Right renal cortex interstitium (tissue), 3 donors: ENCODE measurements at places on chromosomes 6 and 20.

DNA sequence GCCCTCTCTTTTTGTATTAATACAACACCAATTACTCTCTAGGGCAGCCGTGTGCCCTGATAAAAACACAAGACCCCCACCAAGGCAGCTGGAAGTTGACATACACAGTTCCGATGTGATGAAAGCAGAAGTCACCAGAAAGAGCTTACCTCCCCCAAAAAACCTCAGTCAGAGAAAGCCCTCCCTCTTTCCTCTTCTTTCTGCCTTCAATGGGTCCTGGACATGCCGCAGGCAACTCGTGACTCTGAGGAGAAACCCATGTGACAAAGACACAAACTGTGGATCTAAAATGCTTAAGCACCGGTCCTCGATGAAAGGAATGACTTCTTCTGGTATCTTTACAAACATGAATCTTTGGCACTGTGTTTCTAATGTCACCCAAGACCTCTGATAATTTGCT is 117.7 kb upstream of the CCDC28A start:
- DNase-seq: no peak

DNA sequence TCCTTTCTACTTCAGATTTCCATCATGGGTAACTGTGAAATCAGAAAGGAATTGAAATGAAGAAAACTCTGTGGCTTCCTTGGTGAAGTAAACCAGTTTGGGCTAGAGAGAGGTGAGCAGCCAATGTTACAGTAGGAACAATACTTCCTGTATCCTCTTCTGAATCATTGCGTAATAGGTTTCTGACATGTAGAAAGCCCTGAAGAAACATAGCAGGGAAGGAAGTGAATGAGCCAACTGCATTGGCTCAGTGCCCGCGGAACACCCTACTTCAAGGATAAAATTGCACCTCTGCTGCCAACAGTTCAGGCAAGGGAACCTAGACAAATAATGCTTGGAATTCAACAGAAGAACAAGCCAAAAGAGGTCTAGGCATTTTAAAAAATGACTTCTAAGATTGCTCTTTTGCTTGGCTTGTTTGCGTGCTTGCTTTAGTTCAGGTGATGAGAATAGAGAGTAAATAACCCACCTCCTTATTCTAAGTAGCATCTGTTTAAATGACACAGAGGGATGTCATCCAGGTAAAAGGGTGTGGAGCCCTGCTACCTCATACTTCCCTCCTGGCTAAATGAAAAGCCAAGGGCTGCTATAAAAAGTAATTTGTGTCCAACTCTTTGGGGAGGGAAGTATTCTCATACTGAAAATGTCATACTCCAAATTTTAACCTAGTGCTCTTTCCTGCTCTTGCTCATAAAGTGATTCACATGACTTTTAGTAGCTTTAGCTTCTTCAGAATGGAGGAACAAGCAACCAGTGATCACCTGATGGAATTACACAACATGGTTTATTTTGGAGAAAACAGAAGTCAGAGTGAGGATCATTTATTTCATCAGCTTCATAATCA is 30.0 kb upstream of the AKIRIN2 start:
- no peak for DNase-seq

DNA sequence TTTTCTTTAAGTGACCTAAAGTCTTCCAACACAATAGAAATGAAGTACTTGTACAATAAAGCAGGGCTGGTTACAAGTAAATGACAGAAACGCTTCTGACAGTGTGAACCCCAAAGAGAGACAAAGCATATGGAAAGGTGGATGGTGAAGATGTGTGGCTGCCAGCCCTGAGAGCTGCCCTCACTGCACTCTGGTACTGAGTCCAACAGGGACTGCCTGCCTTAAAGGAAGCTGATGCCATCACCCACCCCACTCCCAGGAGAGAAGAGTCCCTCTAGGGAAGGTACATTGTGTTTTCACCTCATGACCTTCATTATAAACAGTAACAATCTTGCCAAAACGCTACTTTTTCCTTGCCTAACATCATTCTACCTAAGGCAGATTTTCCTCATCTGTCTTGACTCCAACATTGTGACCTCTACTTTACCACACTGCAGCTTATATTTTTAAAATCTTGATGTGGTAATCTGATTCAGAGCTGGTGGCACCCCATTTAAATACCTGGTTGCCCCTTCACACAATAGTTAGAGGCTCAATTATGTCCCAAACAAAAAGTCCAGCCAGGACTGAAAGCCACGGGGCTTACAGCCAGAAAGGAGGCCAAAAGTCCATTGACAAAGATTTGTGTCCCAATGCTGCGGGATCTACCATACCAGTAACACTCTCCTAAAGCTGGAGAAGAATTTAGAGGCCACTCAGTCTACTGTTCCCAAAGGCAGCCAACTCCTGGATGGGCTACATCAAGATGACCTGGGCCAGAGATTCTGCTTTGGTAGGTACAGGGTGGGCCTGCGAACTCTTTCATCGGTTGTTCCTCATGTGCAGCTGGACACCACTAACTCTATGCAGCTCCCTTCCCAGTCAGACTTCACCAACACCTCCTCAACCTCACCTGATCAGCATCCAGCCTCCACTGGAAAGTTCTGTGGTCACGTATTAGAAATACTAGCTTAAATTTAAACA is 4.4 kb downstream of the APMAP start:
- no peak for DNase-seq

- DNase-seq: no peak
Measured at GRCh38 chr6:159830501-159831372, 30.7 kb downstream of the PNLDC1 start.

- DNase-seq: no peak
Measured at GRCh38 chr6:22638320-22638719, 69.0 kb downstream of the HDGFL1 start.

- DNase-seq: no peak
Measured at GRCh38 chr6:16311763-16312162, 73.4 kb downstream of the GMPR start.

GRCh38 chr6:44072452-44072958 is 54.7 kb downstream of the MRPL14 start:
- no peak for DNase-seq

- DNase-seq: no peak
Measured at GRCh38 chr20:31860390-31861134, 9.8 kb downstream of the DUSP15 start.

DNA sequence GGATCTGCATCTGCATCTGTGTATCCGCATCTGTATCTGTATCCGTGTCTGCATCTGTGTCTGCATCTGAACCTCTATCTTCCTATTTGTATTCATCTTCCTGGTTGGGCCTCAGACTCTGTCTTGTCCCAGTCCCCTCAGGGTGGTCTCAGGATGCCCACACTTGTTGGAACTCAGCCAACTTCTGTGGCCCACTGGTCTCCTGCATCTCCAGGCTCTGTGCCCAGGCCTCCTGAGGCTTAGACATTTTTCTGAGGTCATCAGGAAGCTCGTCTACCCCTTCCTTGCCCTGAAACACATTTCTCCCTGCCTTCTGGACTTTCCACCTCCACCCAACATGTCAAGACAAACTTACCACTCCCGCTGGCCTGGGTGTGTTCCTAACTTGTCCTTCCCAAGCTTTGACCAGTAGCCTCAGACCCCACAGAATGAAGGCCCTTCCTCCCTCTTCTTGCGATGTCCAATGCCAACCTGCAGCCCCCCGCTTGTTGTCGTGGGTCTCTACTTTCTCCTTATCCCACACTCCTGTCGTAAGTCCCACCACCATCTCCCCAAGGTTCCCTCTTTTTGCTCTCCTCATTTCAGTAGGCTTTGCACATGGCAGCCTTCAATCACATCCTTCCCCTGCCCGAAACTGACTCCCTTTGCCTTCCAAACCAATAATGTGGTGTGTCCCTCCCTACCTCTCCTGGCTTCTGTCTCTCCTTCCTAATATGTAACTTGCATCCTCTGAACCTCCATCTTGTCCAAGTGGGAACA is 176.5 kb downstream of the DLL1 start:
- no peak for DNase-seq

DNA sequence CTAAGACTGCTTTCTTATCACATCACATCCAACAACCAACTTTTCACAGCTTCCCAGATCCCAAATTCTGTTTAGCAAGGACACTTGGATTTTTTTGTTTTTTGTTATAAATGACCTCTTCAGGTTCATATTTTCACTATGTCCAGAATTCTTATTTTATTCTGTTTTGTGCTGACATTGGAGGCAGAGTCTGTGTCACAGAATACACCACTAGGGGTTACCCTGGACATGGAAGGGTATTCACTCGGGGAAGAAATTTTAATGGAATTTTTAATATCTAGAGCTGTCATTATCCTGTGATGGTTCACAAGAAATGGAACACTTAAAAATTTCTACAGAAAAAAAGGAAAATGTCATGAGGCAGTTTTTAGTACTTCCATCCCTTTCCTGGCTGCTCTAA is 12.0 kb upstream of the SLC2A12 start:
- DNase-seq: no peak

- no peak for DNase-seq
Measured at GRCh38 chr20:23366384-23366783, 4.4 kb downstream of the GZF1 start.

- no peak for DNase-seq
Measured at GRCh38 chr6:33693186-33694105, 18.1 kb downstream of the UQCC2 start.

DNA sequence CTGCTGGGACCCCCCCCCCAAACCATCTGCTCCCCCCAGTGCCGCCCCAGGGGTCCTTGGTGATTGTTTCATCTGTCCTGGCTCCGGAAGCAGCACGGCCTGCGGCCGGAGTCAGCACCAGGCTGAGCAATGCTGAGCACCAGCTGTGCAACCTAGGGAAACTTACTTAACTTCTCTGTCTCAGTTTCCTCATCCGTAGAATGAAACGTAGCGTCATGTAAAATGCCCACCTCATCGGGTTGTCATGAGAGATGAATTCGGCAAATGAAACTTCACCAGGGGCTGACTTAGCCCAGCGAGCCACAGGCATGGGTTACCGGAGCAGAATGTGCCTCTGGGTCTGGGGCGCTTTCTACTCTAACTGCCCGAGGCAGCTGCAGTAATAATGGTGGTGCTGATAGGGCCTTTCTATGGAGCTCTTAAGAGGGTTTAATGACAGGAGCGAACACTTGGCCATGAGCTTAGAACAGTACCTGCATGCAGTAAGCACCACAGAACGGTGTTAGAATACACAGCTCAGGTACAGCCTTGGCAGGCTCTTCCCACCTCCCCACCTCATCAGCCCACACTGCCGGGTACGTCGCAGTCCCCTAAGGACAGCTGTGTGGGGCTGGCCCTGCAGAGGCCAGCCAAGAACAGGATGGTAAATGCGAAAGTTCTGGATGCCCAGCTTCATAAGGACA is 1.7 kb downstream of the THBS2 start:
- no peak for DNase-seq

DNA sequence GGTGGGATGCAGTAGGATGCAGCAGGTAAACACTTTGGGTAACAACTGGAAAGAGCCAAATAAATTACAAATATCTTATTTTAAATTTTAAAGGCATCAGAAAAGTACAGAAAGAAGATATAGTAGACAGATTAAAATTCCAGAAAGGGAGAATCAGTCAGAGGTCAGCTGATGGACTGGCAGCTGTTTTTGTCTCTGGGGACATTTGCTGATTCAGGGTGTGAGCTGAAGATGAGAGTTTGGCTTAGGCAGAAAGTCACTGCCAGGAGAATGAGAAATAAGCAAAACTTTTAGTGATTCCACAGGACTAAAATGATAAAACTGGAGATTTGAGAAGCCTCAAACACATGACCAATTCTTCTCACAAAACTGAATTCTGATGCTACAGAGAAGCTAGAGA is 39.5 kb downstream of the AHI1 start:
- no peak for DNase-seq

- no peak for DNase-seq
Measured at GRCh38 chr20:50516180-50516934, 6.2 kb downstream of the PTPN1 start.

GRCh38 chr6:135936606-135937005 is 85.1 kb downstream of the PDE7B start:
- no peak for DNase-seq

DNA sequence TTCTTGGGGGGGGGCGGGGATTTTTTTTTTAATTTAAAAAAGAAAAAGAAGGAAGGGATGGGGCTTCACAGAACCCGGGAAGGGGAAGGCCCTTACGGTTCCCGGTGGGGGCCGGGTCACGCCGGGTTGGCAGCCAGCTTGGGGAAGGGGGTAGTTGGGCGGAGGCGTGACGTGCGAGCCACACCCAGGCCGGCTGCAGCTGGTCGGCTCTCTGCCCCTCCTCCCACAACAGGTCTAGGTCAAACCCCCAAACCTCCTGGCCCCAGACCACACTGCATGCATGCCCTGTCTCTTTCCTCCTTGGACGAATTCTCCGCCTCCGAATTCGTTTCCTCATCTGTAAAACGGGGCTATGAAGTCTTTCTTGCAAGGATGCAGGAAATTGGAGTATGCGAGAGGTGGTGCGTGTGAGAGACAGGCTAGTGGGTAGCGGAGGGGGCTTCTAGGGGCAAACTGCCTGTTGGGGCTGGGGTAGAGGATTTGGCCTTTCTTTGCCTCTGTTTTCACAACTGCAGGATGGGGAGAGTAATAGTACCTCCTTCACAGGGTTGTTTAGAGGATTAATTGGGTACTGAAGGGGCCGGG is 828 bp downstream of the HCK start:
- DNase-seq: no peak

DNA sequence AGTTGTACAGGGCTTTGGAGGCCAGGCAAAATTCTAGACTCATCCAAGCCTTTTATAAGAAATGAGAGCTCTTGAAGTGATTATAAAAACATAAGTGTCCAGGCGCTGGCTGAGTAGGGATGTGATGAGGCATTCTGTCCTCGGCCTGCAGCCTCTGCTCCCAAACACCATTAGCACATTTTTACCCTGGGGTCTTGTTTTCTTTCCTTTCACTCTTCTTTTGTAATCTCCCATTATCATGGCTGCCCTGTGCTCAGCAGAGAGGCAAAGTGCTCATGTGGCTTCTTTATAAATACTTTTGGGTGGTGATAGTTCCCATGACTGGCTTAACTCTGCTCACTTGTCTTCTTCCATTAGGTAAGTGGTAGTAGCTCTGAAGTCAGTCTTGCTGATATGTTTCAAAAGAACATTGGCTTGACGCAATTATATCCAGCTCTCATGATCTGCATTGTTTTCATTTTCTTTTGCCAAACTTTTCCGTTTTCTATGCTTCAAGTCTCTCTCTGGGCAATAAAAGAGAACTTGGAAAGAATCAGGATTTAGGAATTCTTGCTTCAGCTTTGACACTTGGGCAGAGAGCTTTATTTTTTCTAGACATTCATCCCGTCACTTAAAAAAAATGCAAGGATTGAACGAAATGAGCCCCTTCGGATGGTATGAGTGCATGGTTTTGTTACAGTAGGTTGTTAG is 61.1 kb downstream of the CAP2 start:
- DNase-seq: no peak

- DNase-seq: no peak
Measured at GRCh38 chr6:50278663-50279062, 228.9 kb upstream of the DEFB112 start.

DNA sequence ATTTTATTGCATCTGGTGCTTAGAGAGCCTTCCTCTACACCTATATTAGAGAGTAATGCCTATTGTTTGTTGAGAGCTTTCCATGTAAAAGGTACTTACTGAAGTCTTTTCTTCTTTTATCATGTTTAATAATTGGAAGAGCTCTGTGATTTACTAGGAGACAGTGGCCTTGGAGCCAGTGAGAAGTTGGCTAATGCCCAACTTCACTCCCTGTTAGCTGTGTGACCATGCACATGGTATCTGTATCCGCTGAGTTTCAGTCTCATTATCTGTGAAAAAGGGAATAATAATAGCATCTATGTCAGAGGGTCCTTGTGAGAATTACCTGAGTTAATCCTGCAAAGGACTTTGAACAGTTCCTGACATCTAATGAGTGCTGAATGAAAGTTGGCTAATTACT is 105.0 kb downstream of the CD109 start:
- no peak for DNase-seq
